ENCODE measurements at places on chromosomes 1 and 21. TPM values are rescaled to one million over a fixed set of nuclear protein-coding genes. Genes with fewer than 3 reads are reported as not detected.
A peak's percentile ranks its signal among the peaks of the same experiment; 100 is the strongest.

DNA sequence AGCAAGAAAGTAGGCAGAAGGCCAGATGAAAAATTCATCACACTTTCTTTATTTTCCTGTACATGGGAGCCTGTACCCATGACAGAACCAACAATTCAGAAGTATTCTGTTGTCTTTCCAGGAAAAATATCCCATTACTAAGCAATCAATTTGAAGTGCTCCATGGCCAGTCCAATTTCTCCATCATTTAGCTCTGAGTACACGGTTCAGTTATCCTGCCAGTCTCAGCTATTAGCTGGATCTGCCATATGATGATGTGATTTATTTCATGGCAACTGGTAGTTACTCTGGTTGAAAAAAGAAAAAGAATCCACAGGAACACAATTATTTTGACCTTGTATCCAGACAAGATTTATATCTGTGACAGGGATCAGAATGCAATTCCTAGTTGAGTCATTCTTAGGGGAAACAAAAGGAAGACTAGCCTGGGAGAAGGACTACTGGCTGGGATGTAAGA lies 70.6 kb upstream of the GORAB start:
- no peaks in the 10 kb centered on the region for H3K4me1 ChIP-seq
- H3K27me3 ChIP-seq, result no peaks in the 10 kb centered on the region
- no peak overlapping the region for H3K27ac ChIP-seq
- no peaks in the 10 kb centered on the region for H3K36me3 ChIP-seq
- DNase-seq, result no peak

DNA sequence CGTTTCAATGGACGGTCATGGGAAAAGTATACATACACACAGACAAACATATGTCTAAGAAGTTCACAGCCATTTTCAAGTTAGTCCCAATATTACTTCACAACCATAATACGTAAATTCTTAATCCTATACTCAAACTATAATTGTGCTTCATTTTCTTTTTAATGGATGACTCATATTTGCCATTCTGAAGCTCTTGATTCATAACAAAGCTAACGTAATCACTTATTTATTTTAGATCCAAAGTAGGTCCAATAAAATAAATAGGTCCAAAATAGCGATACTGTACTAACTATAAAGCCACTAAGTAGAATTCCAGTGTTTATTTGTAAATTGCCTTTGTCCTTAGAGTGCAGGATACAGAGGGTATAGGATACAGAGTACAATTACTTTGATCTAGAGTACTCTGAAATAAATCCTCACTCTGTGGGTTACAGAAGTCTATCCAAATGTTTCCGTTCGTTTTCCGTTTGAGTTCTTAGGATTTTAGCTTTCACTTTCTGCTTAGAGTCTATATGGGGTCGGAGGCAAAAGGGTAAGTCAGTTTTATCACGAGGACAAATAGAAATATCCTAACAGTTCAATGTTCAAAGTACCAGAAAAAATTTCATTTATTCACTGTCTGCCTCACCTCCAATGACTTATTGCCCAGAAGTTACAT lies 8.8 kb upstream of the C1orf115 start:
- DNase-seq, result no peak
- H3K27ac ChIP-seq, result no peak overlapping the region
- H3K27me3 ChIP-seq, result no peaks in the 10 kb centered on the region
- H3K4me3 ChIP-seq, result no peak overlapping the region
- H3K36me3 ChIP-seq, result no peaks in the 10 kb centered on the region

DNA sequence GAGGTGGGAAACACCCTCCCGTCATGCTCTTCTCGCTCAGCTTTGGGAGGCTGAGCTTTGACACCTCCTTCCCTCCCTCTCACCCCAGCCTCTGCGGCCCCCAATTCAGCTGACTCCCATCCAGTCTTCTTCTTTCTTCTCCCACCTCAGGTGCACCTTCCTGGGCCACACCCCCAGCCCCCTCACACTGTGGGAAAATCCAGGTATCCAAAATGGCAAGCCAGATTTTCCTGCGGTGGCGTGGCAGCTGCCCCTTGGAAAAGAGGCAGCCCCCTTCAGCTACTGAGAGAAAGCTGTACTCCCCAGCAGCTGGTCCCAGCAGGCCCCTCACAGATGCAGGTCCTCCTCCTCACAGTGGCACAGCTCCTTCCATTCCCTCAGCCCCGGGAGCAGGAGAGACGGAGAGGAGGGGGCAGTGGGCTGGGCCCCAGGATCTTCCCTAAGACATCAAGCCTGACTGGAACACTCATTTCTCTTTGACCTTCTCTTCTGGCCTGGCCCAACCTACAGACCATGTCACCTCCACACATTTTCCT lies 61.6 kb downstream of the OPTC start:
- H3K4me1 ChIP-seq, result peaks cover 4% of the 10 kb centered on the region
- H3K4me3 ChIP-seq, result no peak overlapping the region
- peaks cover 20% of the 10 kb centered on the region for H3K27me3 ChIP-seq
- no peak overlapping the region for H3K27ac ChIP-seq
- no peak for DNase-seq

KCNJ15 gene
- not detected for total RNA-seq

KCNJ9 gene
- total RNA-seq, result not detected

OR10R2 gene
- total RNA-seq, result not detected

DNA sequence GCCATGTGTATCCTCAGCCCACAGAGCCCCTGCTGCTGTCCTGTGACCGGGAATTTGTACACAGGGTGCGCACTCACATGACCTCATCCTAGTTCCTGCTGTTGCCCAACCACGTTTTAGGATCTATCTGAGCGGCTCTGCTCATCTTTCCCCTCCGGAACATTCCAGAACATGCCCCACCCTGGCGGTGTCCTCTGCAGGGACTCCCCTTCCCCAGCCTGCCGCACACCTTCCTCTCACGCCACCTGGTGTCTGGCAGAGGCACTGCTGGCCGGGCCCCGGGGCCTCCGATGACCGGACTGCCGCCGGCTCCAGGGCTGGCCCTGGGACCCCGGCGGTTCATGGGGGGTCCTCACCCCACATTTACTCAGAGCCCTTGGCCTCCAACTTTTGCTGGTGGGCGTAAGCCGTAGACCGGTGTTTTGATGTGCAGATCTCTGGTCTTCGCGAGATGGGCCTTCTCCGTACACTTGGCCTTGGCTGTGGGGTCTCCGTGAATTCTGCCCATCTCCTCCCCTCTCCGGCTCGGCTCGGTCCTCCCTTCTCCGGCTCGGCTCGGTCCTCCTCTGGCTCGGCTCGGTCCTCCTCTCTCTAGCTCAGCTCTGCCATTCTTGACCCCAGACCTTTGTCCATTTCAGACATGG lies 29.5 kb downstream of the ARHGEF16 start:
- H3K27ac ChIP-seq, result no peak overlapping the region
- no peaks in the 10 kb centered on the region for H3K4me1 ChIP-seq
- peak; percentile 47 for DNase-seq
- no peaks in the 10 kb centered on the region for H3K36me3 ChIP-seq
- H3K27me3 ChIP-seq, result no peaks in the 10 kb centered on the region

VHLL gene
- not detected for total RNA-seq

DNA sequence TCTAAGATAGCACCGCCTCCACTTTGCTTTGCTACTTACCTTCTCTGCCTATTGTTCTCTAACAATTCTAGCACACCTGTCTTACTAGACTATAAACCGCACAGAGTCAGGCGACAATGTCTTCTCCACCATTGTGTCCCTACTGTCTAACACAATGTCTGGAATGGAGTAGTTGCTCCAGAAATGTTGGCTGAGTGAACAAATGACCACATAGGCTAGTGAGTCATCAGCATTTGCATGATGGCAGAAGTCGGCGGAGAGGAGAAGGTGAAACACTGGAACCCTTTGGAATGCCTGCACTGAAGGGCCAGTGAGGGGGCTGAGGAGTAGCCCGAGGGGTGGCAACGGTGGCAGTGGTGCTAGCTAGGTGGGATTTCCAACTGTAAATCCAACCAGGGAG lies 14.0 kb upstream of the PABPC4 start:
- H3K4me3 ChIP-seq, result no peak overlapping the region
- H3K36me3 ChIP-seq, result no peaks in the 10 kb centered on the region
- DNase-seq, result no peak
- H3K27me3 ChIP-seq, result peaks cover 7% of the 10 kb centered on the region
- H3K27ac ChIP-seq, result no peak overlapping the region

DNA sequence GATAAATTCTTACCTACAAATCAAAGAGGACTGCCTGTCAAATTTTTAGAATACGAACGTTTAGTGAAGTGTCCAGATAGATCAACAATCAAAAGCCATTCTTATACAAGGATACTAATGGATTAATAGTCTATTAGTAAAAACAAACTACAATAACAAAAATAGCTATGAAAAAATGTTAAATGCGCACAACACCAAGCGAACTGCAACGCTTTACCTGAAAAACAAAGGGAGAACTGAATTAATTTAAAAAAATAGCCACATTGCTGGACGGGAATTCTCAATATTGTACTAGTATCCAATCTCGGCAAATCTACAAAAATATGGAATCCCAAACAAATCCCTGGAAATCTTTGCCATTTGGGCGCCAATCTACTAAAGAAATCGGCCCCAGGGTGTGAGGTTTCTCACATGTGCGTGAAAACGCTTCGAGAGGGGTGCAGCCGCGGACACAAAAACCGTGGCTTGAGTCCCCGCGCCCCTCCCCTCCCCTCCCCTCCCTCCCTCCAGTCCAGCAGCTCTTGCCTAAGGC lies 55.6 kb downstream of the TRAF5 start:
- peaks cover 2% of the 10 kb centered on the region for H3K27me3 ChIP-seq
- H3K4me1 ChIP-seq, result peaks cover 25% of the 10 kb centered on the region
- peak overlapping the region; percentile 87 for H3K4me3 ChIP-seq

HEYL gene
- total RNA-seq, result not detected

CHML gene
- total RNA-seq, result 18.2 TPM

GRCh38 chr21:30027986-30028385 lies 88.2 kb upstream of the GRIK1 start:
- H3K27me3 ChIP-seq, result no peaks in the 10 kb centered on the region
- no peaks in the 10 kb centered on the region for H3K36me3 ChIP-seq
- no peaks in the 10 kb centered on the region for H3K4me1 ChIP-seq
- no peak overlapping the region for H3K27ac ChIP-seq
- no peak overlapping the region for H3K4me3 ChIP-seq

GRCh38 chr1:36400825-36401601 lies 3.3 kb upstream of the LSM10 start:
- peak; percentile 63 for DNase-seq
- peaks cover 2% of the 10 kb centered on the region for H3K27me3 ChIP-seq
- no peak overlapping the region for H3K4me3 ChIP-seq
- H3K36me3 ChIP-seq, result peaks cover 5% of the 10 kb centered on the region

DNA sequence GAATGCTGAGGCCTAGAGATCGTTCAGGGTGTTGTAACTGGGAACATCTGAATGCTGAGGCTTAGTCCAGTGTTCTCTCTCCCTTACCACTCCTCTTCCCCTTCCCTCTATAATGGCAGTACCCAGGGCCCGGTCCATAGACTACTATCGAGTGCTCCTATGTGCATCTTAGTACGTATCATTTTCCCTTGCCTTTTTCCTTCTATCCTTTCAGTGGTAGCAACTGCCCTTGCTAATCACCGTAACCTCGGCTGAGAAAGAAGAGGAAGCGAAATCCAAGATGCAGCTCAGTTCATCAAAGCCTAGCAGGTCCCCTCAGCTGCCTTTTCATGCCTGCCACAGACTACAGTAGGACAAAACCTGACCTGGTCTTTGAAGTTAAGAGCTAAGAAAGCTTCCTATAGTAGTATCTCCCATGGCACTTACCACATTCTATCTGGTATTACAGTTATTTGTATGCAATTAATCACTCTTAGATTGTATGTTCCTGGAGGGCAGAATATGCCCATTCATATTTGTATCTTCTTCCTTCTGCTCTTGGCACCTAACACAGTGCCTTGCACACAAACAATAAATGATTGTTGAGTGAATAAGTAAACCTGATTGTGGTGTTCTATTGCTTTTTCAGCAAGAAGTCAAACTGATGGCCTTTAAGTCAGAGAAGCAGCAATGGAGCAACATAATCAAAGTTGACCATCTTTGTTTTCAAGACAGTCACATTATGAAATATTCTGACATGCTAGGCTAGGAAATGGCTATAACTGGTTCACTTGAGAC lies 22.4 kb downstream of the CNIH4 start:
- H3K27ac ChIP-seq, result peak overlapping the region; percentile 87
- H3K4me1 ChIP-seq, result peaks cover 88% of the 10 kb centered on the region
- H3K36me3 ChIP-seq, result peaks cover 80% of the 10 kb centered on the region
- no peak overlapping the region for H3K4me3 ChIP-seq
- no peaks in the 10 kb centered on the region for H3K27me3 ChIP-seq
